Mononuclear cell (primary cell): ENCODE measurements at places on chromosomes 3 and 15. TPM values are rescaled to one million over a fixed set of nuclear protein-coding genes. Genes with fewer than 3 reads are reported as not detected.

The GALK2 gene
- 14.5 TPM for total RNA-seq

The DZIP1L gene
- 0.21 TPM for total RNA-seq

The SPINK8 gene
- total RNA-seq = not detected

The EXOG gene
- 13.3 TPM for total RNA-seq

The LRRC31 gene
- total RNA-seq = not detected

The CCDC39 gene
- total RNA-seq = not detected

The SLC9C1 gene
- total RNA-seq = 0.10 TPM

The CSK gene
- 84.8 TPM for total RNA-seq

The ERICH6 gene
- 0.21 TPM for total RNA-seq

The ZBTB11 gene
- 96.2 TPM for total RNA-seq

The C3orf20 gene
- total RNA-seq = 0.21 TPM

The EXD1 gene
- not detected for total RNA-seq

The ANKRD28 gene
- 82.3 TPM for total RNA-seq

The DOCK3 gene
- 1.0 TPM for total RNA-seq

The ARRDC4 gene
- 22.6 TPM for total RNA-seq

The SETD5 gene
- total RNA-seq = 79.2 TPM

The PLA2G4E gene
- not detected for total RNA-seq

The TRPC1 gene
- total RNA-seq = 5.1 TPM

The OCA2 gene
- total RNA-seq = 0.10 TPM

The SLC22A13 gene
- total RNA-seq = not detected

The CLDN16 gene
- total RNA-seq = 0.10 TPM

The SENP5 gene
- total RNA-seq = 91.2 TPM

The THAP10 gene
- 0.10 TPM for total RNA-seq

The CTXND1 gene
- total RNA-seq = not detected

The CRYGS gene
- 0.21 TPM for total RNA-seq

The ZPLD1 gene
- not detected for total RNA-seq

The GPR62 gene
- total RNA-seq = 0.10 TPM

The ATP13A5 gene
- not detected for total RNA-seq

The UROC1 gene
- total RNA-seq = not detected

The DPPA4 gene
- total RNA-seq = 2.9 TPM

The PCYT1A gene
- total RNA-seq = 73.5 TPM

The TMEM212 gene
- not detected for total RNA-seq

The AADAC gene
- total RNA-seq = not detected

The A4GNT gene
- total RNA-seq = not detected

The GPR27 gene
- 5.1 TPM for total RNA-seq
